ENCODE measurements at places on chromosomes 7 and 10.

DNA sequence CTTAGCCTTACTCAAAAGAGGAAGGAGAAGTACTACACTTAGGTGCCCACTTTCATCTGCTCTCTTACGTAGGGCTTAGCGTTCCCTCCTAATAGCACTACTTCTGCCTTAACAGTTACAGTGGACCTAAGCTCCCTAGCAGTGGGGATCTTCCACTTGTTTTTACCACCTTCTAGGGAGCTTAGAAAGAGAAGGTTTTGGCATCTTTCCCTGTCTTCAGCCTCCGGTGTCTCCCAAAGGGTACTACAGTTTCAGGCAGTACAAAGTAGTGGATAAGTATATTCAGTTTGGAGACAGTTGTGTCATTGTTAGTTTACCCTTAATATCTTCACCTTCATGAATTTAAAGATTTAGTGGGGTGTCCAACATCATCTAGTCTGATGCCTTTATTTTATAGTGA, 14.6 kb downstream of the CHRM2 start:
- DNase-seq, result no peak

DNA sequence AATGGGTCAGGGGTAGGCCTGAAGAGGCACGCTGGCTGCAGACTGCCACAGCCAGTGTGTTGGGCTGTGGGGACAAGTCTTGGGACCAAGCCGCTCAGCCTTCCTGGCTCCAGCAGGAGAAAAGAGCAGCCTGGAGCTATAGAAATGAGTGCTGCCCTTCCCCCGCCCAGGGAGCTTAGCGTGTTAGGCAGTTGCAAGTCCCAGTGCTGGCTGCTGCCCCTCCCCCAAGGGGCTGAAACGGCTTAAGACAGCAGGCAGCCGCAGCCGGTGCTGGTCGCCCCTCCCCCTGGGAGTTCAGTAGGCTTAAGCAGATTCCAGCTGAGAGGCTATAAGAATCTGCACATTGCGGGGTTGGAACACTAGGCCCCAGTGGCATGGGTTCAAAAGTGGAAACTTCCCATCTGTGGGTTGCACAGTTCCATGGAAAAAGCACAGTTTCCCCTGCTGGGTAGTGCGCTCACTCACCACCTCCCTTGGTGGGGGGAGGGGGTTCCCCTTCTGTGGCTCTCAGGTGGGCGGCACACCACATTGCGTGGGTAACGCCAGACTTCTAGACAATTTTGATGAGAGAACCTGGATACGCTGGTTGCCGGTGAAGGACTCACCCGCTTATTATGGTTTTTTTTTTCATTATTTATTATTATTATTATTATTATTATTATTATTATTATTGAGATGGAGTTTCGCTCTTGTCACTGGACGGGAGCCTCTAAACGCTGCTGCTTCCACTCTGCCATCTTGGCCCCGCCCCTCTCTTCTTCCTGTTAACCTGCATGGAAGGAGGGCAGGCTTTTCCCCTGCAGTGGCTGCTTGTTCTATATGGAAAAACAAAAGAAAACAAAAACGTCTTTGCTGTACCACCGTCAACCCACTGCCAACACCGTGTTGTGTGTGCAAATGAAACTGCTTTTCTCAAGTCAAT, 151.1 kb downstream of the CXCL12 start:
- DNase-seq, result no peak

- no peak for DNase-seq
Measured at GRCh38 chr7:105036217-105037168, 22.5 kb downstream of the KMT2E start.

GRCh38 chr7:2843191-2843685, 870 bp downstream of the GNA12 start:
- no peak for DNase-seq

GRCh38 chr10:7583626-7584025, 83.1 kb downstream of the ITIH5 start:
- DNase-seq, result no peak

DNA sequence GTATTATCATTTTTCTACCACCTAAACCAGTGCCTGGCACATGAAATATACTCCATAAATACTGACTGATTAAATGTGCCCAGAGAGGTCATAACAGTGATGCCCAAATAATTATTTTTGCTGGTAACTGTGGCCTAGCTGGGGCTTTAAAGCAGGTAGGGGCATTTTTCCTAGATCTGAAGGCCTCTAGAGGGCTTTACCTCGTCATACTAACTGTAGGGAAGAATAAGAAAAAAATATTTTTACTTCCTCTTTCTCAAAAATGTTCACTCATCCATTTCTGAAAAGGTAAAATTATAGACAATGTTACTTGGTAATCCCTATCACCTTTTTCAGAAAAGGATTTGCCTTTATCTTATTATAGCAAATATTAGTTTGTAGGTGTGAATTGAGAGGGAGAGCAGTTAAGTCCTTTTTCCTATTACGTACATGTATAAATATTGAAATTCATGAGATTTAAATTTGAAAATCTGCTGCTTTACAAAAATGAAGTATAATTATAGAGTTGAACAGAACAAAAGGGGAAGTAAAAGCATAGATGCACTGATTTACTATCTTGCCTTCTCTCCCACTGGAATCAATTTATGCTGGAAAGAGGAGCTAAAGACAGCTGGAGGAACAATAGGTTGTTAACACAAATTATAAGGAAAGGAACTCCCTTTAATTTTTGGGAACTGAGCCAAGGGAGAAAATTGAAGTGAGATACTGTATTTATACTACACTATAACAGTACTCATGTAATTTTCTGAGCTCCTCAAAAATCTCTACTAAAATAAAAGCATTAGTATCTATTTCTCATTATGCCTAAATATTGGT, 71.5 kb upstream of the NOBOX start:
- peak; percentile 46 for DNase-seq

- no peak for DNase-seq
Measured at GRCh38 chr10:50917486-50917885, 32.1 kb upstream of the A1CF start.

- no peak for DNase-seq
Measured at GRCh38 chr7:21869785-21870402, 75.8 kb downstream of the CDCA7L start.

GRCh38 chr10:52213321-52213752, 100.7 kb upstream of the DKK1 start:
- DNase-seq, result no peak

- no peak for DNase-seq
Measured at GRCh38 chr7:128849804-128850490, 12.7 kb upstream of the ATP6V1F start.

- DNase-seq, result peak; percentile 70
Measured at GRCh38 chr7:27210441-27211083, 10.7 kb upstream of the HOXA13 start.

DNA sequence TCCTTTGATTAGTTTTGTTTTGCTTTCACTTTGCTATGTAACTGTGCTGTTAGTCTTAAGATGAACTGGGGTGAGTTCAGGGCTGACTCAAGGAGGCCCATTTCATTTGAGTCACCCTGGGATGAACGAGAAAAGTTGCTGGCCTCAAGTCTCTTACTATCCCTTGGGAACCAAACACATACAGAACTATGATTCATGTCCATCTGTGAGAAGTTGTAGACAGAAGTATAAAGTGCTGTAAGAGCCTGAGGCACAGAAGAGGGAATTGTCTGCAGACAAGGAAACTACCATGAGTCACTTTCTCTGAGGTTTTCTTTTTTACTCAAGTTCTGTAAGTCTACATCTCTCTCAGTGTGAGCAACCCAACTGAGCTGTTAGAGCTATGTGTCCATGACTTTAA, 179.8 kb upstream of the CSTF2T start:
- no peak for DNase-seq

DNA sequence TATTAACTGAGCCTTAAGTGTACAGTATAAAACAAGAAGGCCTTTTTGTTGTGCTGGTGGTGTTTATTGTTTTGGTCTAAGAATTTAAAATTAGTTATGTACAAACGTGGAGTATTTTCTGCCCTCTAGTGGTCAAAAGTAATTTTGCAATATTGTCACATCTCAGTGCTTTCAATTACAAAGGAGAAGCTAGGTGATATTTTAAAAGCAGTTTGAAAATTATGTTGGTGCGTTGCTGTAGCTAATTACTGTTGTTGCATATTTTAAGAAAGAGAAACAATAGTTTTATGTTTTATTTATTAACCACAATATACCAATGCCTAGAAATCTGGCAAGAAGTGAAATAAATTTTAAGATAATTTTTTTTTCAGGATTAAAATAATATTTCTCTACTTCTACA, 11.4 kb downstream of the NPVF start:
- peak; percentile 68 for DNase-seq

- DNase-seq, result no peak
Measured at GRCh38 chr7:150990416-150991186, at the start of gene NOS3. Gene NOS3, plus strand, starts transcription at chr7:150991017. Its CDS starts 2,787 bp downstream, at chr7:150993804.

DNA sequence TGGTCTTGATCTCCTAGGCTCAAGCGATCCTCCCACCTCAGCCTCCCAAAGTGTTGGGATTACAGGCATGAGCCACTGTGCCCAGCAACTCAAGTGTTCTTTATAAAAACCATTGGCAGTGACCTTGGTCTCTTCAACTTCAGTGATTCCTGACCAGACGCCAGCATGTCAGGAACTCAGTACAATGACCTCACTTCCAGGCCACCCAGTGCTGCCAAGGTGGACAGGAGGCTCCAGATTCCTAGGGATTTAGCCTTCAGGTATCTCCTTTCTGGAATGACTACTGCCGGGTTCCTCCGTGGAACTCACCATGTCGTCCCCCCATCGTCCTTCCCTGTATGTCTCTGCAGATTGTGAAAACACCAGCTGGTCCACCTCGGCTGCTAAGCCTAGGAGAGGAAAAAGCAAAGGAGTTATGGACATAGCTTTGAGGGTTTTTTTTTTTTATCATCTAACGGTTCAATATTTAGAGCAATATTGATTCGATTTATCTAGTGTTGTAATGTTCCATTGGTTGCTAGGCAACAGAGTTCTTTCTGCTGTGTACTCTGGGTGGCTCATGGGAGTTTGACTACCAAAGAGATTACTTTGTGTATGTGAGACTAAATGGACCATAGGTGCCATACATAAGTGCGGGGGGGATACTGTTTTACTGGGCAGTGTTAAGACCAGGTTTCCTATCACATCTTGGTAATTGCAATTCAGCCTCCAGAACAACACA, 425.8 kb upstream of the AUTS2 start:
- DNase-seq, result no peak

GRCh38 chr7:24304494-24305095, 20.6 kb downstream of the NPY start:
- DNase-seq, result no peak

DNA sequence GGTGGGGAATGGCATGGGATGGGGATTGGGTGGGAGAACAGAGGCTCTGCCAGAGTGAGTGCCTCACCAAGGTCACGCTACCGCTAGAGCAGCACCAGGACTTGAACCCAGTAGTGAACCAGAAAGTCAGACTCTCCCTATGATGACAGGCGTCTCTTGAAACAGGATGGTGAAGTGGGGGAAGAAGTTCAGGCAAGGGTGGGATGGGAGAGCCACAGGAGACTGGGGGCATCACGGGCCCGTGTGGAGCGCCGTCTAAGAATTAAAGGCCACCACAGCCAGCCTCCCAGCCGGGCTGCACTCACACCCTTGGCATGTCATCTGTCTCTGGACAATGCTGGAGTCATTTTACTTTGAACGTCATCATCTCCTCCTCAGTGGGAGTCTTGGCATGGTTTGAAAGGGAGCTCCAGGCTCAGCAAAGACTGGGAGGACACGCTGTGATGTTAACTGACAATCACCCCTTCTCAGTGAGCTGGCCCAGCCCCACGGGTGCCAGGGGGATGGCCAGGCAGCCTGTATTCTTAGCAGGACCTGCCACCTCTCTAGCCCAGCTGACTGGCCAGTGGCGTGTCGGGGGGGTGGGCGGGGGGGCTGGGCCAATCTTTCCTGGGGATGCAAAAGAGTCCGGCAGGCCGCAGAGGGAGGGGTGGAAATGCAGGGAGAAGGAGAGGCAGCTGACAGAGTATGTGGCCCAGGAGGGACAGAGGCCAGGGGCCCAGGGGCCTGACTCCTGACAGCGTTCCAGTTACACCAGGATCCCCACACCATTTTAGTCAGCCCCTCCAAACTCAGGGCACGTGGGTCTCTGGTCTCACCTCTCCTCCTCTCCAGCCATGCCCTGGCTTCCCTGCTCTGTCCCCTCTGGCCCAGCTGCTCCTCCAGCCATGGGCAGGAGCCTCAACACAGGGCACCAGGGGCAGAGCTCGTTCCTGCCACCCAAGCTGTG, 96.2 kb downstream of the VOPP1 start:
- no peak for DNase-seq

DNA sequence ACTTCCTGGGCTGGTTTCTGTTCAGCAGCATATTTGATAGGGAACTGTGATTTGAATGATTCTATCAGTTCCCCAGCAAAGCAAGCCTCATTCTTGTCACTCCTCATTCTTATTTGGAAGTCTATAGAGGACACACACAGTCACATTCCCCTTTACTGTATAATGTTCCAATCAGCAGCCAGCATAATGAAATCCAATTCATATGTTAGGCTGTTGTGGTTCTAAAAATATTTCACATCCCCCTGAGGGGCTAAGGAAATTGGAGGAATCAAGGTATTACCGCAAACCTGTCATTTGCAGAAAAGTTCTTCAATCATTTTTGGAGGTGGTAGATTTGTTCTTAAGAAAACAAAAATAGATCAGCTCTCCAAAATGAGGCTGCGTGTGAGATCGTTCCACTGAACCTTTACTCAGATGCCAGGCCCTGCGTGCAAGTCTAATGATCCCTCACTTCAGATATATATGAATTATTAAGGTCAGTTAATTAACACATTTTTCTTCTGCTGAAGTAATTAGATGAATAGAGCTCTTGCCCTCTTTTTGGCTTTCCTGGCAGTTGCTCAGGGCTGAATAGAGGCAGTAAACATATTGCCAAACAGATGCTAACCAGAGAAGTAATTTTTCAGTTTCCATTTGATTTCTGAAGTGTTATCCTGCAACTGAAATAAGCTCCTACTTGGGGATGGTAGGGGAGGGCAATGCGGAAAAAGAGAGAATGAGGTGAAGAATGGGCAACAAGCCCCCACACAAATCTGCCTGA, 31.8 kb downstream of the LSMEM1 start:
- DNase-seq, result no peak

GRCh38 chr7:43771573-43771972, 13.1 kb downstream of the BLVRA start:
- DNase-seq, result no peak

DNA sequence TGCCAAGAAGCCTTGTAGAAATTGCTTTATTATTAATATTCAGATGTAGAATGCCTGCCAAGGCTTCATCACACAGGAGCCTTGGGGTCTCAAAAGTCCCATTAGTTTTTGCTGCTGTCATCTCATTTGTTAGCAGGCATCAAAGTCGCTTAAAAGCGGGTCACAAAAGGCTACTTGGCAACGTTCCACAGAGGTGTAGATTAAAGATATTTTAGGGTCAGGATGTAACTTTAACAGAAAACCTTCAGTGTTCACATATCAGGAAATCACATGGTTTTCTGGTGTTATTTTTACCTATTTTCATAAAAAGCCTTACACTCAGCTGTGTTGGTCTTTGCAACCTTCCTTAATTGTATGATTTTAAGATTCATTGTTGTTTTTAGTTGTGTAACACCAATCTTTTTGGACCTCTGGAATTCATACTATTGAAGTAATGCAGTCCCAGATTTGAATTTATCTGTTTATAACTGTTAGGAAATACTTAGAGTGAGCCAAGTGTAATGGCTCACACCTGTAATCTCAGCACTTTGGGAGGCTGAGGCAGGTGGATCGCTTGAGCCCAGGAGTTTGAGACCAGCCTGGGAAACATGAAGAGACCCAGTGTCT, 65.3 kb downstream of the TET1 start:
- DNase-seq, result no peak

- DNase-seq, result no peak
Measured at GRCh38 chr7:142696456-142697179, 52.7 kb upstream of the PRSS1 start.

Measured in B cell (primary cell).